ENCODE measurements at places on chromosomes 1 and 21.

- no peak for DNase-seq
Measured at GRCh38 chr1:101452825-101453224, 216.0 kb downstream of the S1PR1 start.

- DNase-seq = no peak
Measured at GRCh38 chr21:45573452-45574035, 31.3 kb upstream of the SLC19A1 start.

DNA sequence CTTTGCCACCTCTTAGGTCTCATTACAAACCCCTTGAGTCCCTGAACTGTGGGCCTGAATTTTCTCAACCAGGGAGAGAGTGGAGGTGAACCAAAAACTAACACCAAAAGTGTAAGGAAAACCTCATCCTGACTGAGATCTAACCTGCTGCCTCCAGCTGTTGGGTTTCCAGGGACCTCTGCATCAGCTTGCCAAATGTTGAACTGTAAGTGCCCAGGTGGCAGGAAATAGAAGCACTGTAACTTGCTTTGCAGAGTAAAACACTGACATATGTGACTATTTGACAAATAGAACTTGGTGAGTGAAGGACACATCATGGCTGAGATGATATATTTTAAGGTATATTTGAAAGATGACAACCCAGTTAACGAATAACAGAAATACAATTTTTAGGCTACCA lies 48.4 kb upstream of the NR5A2 start:
- no peak for DNase-seq

GRCh38 chr1:47481936-47482335 lies 44.1 kb downstream of the FOXD2 start:
- no peak for DNase-seq

- no peak for DNase-seq
Measured at GRCh38 chr1:9589144-9589718, 520 bp downstream of the TMEM201 start.

DNA sequence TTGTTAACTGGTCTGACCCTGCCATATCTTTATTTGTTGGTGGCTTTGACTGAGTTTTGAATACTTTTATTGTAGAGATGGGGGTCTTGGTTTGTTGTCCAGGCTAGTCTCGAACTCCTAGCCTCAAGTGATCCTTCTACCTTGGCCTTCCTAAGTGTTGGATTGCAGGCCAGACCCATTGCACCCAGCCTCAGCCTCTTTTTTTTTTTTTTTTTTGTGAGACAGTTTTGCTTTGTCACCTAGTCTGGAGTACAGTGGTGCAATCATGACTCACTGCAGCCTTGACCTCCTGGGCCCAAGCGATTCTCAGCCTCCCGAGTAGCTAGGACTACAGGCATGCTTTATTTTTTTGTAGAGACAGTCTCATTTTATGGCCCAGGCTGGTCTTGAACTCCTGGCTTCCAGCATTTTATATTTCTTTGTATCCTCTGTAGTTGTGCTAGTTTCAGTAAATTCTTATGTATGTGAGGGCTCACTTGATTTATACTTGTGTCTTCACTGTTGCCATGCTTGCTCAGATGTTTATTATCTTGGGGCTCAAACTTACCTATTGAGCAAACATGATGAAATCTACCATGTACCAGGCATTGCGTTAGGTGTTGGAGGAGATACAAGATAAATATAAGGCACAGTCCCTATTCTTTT lies 24.1 kb downstream of the THRAP3 start:
- DNase-seq = no peak

DNA sequence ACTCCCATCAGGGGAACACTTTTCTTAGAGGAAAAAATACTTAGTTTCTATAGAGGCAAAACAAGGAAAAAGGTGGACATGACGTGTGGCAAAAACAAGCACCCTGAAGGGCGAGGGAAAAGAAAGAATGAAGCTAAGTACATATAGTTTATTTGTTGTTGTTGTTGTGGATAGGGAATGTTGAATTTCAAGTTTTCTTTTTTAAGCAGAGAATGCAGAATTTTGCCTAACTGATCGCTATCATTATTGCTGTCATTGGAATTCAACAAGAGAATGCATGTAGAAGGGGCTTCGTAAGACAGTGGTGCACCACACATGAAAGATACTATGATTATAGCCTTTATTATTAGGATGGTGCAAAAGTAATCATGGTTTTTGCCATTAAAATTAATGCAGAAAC lies 144.0 kb downstream of the LMO4 start:
- no peak for DNase-seq
